ENCODE measurements at places on chromosomes 5 and 9. TPM values are rescaled to one million over a fixed set of nuclear protein-coding genes. Genes with fewer than 3 reads are reported as not detected.

The GNA14 gene
- not detected for total RNA-seq

The LECT2 gene
- not detected for total RNA-seq

The SLC27A6 gene
- not detected for total RNA-seq

The OBP2B gene
- not detected for total RNA-seq

The PCAT7 gene
- 3.2 TPM for total RNA-seq

The PCDHA3 gene
- not detected for total RNA-seq

The SPATA6L gene
- 1.9 TPM for total RNA-seq

The ZBTB26 gene
- 4.5 TPM for total RNA-seq

The MAMDC4 gene
- 6.0 TPM for total RNA-seq

The SPINK13 gene
- total RNA-seq: not detected

The IL33 gene
- total RNA-seq: not detected

The FRMD3 gene
- total RNA-seq: 9.6 TPM

The SCGB3A2 gene
- not detected for total RNA-seq

The SLC6A18 gene
- total RNA-seq: not detected

The SAXO1 gene
- not detected for total RNA-seq

The CDC20B gene
- total RNA-seq: not detected

The AQP7 gene
- 0.58 TPM for total RNA-seq

The PDCD1LG2 gene
- total RNA-seq: not detected

The PGM5 gene
- not detected for total RNA-seq

The ACOT12 gene
- not detected for total RNA-seq

The LURAP1L gene
- total RNA-seq: 6.5 TPM

The NTNG2 gene
- 0.02 TPM for total RNA-seq

The TERT gene
- total RNA-seq: 1.2 TPM

The TMC1 gene
- 0.02 TPM for total RNA-seq

The HTR1A gene
- total RNA-seq: not detected

All from HepG2 (cell line).